ENCODE measurements at places on chromosomes 16 and 17.

DNA sequence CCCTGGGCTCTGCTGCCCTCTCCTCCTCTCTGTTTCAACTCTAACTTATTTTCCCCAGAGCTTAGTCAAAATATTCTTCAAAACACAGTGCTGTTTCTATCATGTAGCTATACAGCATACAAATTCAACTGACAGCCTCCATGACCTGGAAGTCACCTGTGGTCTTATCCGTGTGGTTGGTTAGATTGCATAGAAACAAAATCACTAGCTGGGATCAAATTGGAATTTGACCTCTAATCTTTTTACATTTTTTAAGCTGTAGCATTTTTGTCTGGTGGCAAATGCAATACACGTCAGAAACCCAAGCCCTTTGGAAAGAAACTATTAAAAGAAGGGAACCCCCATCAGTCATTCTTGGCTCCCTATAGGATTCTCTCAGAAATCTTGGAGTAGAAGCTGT lies 57.3 kb downstream of the ABCC12 start:
- DNase-seq, result no peak

DNA sequence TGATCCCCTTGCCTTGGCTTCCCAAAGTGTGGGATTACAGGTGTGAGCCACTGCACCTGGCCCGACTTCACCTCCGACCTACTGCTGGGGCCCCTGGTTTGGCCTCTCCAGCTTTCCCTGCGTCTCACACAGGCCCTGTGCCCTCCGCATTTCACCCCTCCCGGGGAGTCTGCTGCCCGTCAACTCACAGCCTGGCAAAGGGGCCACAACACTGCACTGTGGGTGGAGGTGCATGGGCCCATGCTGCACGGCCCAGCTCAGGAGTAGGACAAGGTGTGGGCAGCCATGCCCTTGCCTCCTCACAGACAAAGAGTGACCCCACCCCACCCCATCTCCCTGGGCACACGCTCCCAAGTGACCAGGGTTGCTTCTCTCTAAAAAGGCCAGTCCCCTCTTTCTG lies 12.6 kb upstream of the TBX2 start:
- DNase-seq, result no peak

DNA sequence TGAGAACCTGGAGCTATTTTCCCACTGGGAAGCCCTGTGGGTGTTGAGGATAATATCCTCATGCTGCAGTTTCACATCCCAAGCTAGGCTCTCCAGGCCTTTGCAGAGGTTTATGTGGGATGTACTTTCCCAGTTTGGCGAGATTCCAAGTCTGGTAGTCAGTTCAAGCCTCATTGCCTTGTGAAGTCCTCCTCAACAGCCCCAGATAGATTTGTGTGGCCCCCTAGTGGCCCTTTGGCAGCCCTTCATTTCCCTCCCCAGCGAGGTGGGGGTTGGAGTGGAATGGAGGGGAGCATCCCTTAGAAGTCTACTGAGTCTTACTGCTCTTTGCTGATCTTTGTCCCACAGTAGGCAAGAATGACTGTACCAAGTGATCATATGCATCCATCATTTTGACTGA lies 137.9 kb downstream of the CDH11 start:
- DNase-seq, result no peak

GRCh38 chr17:40961591-40961990 lies 5.2 kb downstream of the KRT39 start:
- DNase-seq, result no peak

DNA sequence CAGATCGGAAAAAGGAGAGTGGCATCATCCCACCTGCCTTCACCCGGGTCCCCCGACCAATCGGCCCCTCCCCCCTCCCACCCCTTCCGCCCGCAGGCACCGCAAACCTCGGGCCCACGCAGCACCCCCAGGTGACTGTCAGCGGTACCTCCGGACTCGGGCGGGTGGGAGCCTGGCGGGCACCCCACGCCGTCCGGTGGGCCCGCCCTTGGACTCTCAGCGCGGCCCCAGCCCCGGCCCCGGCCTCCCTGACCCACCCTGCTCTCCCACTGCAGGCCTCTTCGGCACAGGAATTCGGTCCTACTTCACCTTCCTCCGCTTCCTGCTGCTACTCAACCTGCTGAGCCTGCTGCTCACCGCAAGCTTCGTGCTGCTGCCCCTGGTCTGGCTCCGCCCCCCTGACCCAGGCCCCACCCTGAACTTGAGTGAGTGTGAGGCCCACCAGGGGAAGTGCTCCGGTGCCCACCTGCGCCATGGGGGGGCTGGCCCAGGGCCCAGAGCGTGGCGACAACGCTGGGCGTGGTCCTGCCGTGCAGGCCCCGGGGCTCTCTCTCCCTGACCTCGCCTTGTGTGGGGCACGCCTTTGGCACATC lies 1.6 kb downstream of the TMC8 start:
- DNase-seq, result no peak

- no peak for DNase-seq
Observed at GRCh38 chr17:66625311-66625767, 209.6 kb upstream of the CACNG5 start.

DNA sequence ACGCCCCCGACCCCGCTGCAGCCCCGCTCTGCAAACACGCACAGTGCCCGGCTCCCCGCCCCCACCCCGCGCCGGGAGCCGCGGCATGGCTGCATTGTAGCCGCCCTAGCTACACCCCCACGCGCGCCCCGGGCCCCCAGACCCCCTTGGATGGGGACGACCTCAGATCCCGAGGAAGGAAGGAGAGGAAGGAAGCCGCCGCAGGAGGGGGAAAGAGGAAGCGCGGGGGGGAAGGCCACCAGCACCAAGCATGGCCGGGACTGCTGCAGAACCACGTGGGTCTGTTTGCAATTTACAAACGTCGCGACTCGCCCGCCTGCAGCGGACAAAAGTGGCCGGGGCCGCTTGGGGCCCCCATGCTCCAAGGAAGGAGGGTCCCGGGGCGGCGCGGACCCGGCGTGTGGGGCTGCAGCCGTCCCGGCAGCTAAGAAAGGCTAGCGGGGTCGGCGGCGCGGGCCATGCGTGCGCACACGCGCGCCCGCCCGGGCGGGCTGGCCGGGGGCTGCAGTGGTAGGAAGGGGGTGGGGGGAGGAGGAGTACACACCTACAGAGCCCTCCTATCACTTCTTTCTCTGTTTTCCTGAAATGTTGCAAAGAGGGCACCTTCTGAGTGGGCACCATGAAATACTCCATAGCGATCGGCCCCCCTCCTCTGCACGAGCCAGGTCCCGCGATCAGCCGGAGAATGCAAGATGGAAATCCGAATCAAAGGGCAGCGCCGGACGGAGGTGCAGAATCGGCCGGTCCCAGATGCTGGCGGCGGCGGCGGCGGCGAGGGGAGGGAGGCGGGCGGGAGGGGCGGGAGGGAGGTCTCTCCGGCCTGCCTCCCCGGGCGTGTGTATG lies 488 bp downstream of the TFAP4 start:
- peak; percentile 20 for DNase-seq

DNA sequence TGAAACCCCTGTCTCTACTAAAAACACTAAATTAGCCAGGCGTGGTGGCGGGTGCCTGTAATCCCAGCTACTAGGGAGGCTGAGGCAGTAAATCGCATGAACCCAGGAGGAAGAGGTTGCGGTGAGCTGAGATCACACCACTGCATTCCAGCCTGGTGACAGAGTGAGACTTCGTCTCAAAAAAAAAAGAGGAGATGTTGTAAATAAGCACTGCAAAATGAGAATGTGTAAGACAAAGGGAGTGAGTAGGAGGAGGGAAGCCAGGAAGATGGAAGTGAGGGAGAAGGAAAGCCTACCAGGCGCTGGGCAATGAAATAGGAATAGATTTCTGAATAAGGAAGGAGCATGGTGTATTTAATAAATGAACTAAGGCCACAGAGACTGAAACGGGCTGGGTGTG lies 8.7 kb upstream of the PRPF8 start:
- no peak for DNase-seq

GRCh38 chr16:50671644-50672260 lies 9.4 kb downstream of the SNX20 start:
- DNase-seq, result no peak

DNA sequence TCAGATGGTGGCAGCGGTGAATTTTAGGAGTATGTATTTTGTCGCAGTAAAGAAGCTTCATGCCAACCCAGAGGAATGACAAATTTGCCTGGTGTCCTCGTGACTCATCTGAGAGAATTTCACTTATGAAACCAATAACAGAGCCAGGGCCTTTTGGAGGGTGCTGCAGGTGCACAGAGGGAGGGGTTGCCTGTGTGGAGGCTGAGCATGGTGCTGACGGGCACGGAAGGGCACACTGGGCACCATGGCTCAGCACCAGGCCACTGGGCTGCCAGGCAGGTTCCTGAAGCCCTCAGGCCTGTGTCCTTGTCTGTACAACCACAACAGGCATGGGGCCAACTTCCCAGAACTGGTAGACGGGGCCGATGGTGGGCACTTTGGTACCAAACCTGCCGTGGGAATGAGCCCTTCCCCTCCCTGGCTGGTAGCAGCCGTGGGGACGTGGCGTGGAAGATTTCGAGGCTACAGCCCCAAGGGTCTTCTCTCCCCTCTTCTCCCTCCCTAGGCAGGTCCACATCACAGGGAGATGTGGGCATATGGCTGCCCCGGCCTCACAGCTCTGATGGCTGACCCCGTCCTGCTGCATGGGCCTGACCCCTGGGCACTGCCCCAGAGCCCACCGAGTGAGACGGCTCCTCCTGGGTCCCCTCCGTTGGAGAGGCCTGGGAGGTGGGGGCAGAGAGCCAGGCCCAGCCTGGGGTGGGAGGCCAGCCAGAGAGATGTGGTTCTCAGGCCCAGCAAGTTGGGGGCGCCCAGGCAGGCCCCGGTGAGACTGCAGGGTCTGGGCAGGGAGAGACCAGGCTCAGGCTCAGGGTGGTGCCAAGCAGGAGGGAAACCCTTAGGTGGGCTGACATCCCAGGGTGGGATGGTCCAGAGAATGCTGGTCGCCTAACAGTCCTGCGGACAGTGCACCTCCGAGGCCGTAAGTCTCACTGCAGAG lies 30.2 kb upstream of the ZNF469 start:
- DNase-seq, result no peak

DNA sequence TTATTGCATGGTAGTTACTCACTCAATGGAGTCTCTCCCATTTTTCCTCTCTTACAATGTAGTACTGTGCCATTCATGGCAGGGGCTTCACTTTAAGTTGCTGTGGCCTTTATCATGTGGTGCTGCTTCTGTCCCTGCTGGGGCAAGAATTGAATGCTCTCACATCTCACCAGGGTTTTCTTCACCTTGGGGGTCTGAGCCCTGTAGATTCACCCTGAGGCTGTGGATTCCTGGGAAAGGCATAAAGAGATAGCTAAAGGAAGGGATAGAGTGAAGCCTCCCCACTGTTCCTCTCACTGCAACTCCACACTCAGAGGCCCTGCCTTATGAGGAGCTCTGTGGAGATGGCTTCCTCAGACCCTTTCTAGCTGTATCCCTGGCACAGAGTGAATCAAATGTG lies 178.5 kb upstream of the GOT2 start:
- DNase-seq, result no peak

DNA sequence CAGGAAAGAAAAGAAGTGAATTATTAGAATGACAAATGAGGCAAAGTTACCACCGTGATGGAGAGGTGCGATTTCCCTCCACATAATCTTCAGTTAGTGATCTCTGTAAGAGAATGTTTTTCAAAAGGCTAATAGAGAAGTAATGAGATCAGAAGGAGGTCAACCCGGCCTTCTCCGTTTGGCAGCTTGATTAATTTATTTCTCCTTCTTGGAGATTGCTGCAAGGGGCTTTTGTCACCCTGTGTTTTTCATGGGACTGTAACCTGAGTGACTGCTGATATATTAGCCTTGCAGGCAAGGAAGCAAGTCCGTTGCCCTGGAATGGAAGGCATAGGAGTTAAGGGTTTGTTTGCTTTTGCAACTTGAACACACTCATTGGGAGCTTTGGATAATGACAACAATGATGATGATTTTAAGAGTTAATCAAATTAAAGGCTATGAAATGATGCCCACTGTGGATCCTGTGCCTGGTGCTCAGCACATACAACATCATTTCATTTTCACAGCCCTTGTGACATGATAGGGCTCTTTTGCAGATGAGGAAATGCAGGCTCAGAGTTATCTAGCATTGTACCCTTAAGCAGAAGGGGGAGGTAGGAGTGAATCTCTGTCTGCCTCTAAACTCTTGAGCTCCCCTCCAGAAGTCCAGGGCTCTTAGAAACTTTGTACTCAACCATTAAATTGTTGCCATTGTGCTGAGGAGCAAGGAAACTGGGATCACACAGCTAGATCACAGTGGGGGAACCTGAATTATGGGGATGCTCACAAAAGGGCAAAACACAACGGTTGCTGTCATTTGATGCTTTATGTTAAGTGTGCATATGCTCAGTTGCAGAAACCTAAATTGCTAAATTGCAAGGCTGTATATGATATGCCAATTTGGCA lies 226.3 kb downstream of the WWOX start:
- no peak for DNase-seq

DNA sequence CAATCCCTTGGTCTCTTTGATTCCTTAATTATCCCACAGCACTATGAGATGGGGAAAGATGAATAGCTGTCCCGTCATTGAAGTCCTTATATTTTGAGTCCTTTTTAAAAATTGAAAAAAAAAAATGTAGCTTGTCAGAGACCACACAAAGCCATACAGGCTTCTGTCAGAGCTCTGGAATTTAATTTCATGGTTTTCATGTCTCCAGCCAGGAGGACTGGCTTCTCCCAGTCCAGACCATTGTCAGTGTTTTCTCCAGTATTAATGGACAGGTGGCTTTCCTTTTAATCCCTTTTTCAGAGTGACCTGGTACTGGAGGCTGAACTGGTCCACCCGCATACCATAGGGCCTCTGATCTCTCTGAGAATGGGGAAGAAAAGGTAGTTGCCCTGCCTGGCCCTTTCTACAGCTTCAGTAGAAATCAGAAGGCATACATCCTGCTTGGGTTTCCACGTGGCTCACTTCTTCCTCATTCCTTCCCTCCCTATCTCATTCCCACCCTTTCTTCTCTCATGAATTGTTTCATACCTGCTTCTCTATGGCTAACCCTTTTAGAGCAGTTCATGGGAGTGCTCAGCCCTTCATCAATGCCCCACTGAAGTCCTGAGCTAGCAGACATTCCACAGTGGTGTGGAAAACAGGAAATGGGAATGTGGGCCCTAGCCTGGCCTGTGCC lies 29.1 kb downstream of the TRIM16 start:
- DNase-seq, result no peak
